Astrocyte (in vitro differentiated cells and primary cell): ENCODE measurements at places on chromosomes 5 and 9. TPM values are rescaled to one million over a fixed set of nuclear protein-coding genes. Genes with fewer than 3 reads are reported as not detected.
A peak's percentile ranks its signal among the peaks of the same experiment; 100 is the strongest.

Gene FGD3
- 0.09 TPM in 1 of 2 replicates, not detected in the other for total RNA-seq

Gene CENPK
- 5.6 and 7.0 TPM in 2 replicates for total RNA-seq

Gene RIC1
- 50.9 and 53.8 TPM in 2 replicates for total RNA-seq

- DNase-seq, result peak; percentile 64
- no peak overlapping the region for H3K27ac ChIP-seq
- H3K36me3 ChIP-seq, result no peaks in the 10 kb centered on the region
- H3K4me1 ChIP-seq, result no peaks in the 10 kb centered on the region
- H3K27me3 ChIP-seq, result no peaks in the 10 kb centered on the region
These were observed 19.6 kb downstream of the TNC start for GRCh38 chr9:115098226-115098965.

DNA sequence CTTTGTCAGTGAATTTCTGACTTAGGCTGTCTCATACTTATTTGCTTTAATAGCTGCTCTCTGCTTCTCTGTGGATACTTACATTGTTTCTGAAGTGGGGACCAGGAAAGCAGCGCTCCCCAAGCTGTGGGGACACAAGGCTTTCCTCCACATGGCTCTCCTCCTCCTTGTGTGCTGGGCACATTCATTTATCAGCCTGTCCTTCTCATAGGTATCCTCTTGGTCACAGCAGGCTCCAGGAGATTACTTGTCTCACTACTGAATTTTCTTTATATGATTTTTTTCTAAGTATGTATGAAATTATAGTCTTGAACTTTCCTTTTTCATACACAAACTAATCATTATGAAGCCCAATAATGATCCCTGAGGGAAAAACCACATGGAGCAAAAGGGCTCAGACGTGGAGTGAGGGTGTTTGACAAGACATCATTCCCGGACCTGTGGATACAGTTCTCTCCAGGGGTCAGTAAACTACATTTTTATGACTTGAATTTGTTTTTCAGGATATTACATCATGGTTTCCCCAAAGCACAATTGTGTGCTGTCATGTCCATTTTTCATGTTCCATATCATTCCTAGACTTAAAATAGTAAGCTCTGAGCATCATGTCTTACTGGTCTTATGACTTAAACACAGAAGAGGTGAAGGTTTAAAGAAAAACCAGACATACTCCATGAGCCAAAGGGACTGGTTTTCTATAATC is 234.5 kb downstream of the PCSK1 start:
- no peaks in the 10 kb centered on the region for H3K27me3 ChIP-seq
- no peaks in the 10 kb centered on the region for H3K36me3 ChIP-seq
- H3K27ac ChIP-seq, result no peak overlapping the region
- no peak overlapping the region for H3K4me3 ChIP-seq
